ENCODE measurements at places on chromosomes 5 and 9.

DNA sequence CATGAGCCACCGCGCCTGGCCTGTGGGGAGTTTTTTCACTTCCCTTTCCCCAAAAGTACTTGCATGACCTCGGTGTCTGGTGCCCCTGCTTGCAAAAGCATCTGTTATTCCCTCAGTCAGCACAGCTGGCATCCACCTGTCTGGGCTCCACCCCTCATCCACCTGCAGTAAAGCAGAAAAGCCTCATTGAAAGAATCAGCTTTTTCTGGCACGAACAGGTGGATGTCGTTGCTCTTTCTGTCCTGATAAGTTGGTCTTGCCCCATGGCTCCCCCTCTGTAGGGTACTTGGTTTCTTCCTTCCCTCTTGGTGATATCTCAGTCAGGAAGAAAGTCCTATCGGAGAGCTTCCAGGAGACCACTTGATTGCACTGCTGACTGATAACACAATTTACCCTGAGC, 37.4 kb downstream of the WWC1 start:
- DNase-seq: no peak

GRCh38 chr5:159100782-159101646, 1.3 kb upstream of the EBF1 start:
- DNase-seq: no peak

GRCh38 chr5:170571281-170571731, 67.5 kb downstream of the KCNIP1 start:
- DNase-seq: no peak

DNA sequence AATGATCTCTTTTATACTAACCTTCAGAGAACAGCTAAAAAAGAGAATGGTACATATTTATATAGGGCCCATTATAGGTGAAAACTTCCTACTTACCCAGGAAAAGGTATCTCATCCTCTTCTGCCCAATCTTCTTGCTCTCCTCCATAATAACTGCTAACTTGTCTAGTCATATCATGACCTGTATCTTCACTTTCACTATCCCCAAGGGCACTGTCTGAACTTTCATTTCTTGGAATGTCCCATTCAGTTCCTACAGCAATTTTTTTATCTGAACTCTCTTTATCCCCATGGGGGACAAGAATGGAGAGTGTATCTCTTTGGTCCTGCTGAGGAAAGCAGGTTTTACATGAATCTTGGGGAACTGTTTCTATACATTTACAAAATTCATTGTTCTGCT, 36.4 kb upstream of the RAPGEF6 start:
- no peak for DNase-seq

GRCh38 chr9:73527521-73527920, 375.9 kb downstream of the ANXA1 start:
- no peak for DNase-seq

DNA sequence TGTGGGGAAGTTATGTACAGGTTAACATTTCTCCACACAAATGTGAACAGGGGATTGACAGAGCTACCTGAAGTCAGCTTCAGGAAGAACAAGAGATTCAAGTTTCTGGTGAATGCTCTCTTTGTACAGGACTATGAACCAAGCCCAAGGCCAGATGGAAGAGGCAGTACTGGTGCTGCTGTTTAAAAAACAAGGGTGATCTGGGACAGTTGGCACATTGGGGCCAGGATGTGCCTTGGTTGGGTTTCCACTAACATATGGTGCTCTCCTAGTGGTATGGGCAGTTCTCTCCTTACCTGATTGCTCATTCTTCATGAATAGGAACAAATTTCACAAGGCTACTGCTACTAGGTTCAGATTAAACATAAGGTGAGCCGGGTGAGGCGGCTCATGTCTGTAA, 40.0 kb downstream of the MTMR12 start:
- no peak for DNase-seq

- no peak for DNase-seq
Measured at GRCh38 chr5:149366169-149366729, 8.4 kb downstream of the PCYOX1L start.

DNA sequence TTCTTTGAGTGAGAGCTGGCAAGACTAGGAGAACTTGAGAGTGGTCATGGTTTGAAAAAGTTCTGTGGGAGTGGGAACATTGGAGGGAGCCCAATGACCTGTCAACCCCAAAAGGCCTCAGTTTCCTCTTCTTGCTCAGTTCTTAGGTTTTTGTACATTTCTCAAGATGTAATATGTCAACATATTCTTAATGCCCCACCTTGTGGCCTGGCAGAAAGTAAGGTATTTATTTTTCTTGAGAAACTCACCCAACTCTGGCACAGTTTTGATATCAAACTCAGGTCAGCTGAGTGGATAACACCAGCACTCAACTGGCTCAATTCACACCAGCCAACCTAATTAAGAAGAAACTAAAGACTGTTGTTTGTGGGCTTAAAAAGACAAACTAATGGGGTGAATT, 123.0 kb upstream of the SLC27A6 start:
- no peak for DNase-seq

DNA sequence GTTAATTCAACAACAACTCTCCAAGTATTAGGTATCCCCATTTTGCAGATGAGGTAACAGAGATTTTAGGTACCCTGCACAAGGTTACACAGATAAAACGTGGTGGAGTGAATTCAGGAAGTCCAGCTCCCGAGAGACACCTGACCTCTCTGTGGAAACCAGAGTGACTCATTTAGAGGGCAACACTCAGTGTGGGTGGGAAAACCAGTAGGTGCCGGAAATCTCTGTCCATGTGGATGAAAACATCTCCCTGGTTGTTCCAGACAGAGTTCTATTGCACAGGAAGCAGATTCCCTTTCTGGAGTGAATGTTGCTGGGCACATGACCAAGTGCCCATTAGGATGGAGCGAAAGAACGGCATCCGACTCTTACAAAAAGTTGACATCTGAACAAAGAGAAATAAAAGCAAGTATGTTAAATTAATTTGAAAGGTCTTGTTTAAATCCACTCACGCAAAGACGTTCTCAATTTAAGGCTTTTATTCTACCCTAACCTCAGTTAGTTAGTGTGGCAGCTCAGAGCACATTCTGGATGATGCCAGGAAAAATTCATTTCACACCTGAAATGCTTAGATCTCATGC, 391.9 kb upstream of the WWC1 start:
- DNase-seq: no peak

- no peak for DNase-seq
Measured at GRCh38 chr5:153147891-153148623, 342.4 kb upstream of the GRIA1 start.

GRCh38 chr5:54311176-54311677, 854 bp upstream of the ARL15 start:
- DNase-seq: no peak

- DNase-seq: no peak
Measured at GRCh38 chr5:138874771-138875551, at the start of gene LRRTM2. Gene LRRTM2 (minus strand): TSS chr5:138875335. CDS start chr5:138874911, 424 bp downstream.

DNA sequence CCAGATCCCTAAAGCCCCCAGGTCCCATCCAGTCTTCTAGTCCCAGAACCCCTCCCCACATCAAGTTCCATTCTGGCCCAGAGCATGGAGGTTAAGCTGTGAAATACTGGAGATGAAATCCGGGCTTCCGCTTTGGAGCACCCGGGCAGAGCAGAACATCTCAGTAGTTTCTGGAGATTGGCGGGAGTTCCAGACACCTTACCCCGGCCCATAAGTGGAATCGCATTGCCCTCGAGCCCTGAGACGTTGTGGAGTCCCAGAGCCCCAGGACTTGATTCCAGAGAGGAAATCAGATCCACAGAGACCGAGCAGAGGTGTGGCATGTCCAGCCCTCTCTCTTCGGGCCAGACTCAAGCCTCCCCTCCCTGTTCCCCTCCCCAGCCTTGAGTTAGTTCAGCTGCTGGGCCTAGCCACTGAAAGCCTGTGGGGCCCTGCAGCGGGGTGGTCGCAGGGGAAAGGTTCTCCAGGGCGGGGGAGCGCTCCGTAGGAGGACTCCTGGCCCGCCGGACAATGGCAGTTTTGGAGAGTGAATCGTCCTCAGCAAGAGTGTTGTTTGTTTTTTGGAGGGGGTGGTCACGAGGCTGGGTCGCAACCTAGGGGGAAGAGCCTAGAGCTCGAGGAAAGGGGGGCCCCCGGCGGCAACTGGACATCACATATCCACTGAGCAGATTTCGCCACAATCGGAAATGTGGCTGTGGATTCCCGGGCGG, 1.0 kb upstream of the PAX5 start:
- DNase-seq: no peak

GRCh38 chr9:137236238-137236935, 4.7 kb upstream of the TUBB4B start:
- peak; percentile 90 for DNase-seq

GRCh38 chr5:159340511-159340910, 10.2 kb upstream of the IL12B start:
- DNase-seq: no peak

GRCh38 chr9:16675131-16675530, 195.3 kb downstream of the BNC2 start:
- no peak for DNase-seq

DNA sequence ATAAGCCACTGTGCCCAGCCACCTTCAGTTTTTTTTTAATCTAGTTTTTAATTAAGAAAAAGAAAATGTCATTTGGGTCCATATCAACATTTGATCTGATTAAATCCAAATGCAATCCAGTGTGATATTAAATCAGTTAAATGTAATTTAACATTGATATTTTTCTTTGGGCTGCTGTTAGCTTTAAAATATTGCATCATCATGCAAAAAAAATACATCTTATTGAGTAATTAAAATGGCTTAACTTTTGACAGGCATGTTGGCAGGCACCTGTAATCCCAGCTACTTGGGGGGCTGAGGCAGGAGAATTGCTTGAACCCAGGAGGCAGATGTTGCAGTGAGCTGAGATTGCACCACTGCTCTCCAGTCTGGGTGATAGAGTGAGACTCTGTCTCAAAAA, 22.7 kb upstream of the LRRC70 start:
- DNase-seq: no peak

GRCh38 chr9:113150670-113151611, at the start of gene SLC31A2:
Gene SLC31A2 (plus strand): TSS chr9:113151007. CDS start chr9:113151075, 68 bp downstream.
- DNase-seq: peak; percentile 83

DNA sequence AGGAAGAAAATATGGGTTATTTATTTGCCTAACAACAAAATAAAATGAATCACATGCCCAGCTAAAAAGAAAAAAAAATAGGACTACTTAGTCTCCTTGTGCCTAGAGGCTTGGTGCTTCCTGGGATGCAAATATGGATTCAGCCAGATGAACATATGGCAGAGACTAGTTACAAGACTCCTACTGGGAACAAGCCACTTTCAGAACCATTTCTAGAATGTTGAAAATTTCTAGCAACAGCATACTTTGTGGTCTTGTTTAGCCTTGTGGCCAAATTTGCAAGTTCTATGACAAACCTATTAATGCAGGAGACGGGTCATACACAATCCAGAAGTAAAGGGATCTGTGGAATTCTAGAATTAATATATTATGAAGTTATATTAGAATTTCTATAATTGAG, 198.7 kb downstream of the CHSY3 start:
- DNase-seq: no peak

DNA sequence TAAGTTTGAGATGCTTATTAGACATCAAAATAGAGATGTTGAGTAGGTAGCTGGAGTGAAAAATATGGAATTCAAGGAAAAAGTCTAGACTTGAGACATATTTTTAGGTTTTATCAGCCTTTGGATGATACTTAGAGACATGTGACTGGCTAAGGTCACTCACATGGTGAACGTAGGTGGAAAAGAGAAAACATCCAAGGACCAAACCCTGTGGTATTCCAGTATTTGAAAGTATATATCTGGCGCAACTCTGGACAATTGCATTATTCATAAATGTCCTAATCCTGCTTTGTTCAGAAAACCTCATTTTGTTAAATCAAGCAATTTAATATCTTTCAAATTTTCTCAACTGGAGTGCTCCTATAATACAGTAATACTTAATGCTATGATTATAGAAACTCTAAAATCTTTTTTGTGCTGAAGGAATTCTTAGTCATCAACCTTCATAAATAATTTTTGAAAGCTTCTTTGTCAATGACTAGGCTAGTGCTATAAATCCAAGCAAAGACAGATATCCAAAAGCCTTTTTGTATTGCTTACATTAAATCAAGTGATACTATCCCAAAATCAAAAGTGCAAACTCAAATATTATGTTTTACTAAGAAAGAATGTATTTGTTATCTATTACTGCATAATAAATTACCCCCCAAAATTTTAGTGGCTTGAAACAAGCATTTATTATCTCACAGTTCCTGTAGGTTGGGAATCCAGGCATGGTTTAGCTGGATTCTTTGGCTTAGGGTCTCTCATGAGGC, 452.0 kb downstream of the ENC1 start:
- DNase-seq: no peak

- DNase-seq: no peak
Measured at GRCh38 chr9:133641396-133641655, 5.2 kb downstream of the DBH start.
